Vagina (tissue), 2 donors: ENCODE measurements at places on chromosomes 4 and X. TPM values are rescaled to one million over a fixed set of nuclear protein-coding genes. Genes with fewer than 3 reads are reported as not detected.

The SPIN3 gene
- 12.8 TPM for total RNA-seq

The GDPD2 gene
- total RNA-seq: not detected

- no peak for DNase-seq
These were observed 94.3 kb downstream of the AREG start for GRCh38 chr4:74539044-74539790.

The SLC39A8 gene
- 27.7 TPM for total RNA-seq

The CCSER1 gene
- 8.1 TPM for total RNA-seq

GRCh38 chrX:153671589-153672530 lies 1.8 kb downstream of the PNCK start:
- DNase-seq: no peak

DNA sequence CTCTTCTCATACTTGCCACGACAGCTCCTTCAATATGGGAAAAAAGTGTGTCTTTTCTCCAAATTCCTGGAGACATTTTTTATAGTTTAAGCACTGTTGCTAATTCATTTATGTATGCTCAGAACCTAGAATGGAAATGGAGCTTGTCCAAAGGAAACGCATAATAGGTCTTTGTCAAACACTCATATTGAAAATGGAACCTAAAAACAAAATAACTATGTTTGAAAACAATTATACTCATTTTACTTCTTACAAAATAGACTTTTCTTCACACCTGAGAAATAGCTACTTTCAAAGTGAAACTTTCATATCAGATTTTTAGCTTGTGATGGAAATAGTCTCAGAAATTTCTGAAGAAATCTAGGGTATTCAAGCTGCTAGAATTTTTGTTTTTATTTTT lies 529.7 kb upstream of the BOD1L1 start:
- DNase-seq: no peak

The WNK3 gene
- 2.0 TPM for total RNA-seq
